ENCODE measurements at places on chromosomes 3 and 15.

DNA sequence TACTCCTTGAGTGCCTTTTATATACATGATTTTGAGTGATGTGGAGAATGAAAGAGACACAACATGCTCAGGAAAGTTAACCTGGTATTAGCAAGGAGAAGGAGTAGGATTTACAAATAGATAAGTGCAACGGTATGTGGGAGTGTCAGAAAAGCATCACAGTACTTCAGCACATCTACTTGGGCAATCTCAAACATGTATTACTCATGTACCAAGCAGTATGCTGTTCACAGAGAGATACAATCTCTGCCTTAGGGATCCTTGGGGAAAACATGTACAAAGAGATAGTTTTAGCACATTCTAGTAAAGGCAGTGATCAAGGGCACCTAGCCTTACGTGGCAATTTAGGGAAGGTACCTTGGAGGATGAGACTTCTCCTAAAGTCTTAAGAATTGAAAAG lies 146.5 kb downstream of the FILIP1L start:
- no peak for DNase-seq

GRCh38 chr3:158631981-158632380 lies 12.3 kb upstream of the GFM1 start:
- DNase-seq: no peak

DNA sequence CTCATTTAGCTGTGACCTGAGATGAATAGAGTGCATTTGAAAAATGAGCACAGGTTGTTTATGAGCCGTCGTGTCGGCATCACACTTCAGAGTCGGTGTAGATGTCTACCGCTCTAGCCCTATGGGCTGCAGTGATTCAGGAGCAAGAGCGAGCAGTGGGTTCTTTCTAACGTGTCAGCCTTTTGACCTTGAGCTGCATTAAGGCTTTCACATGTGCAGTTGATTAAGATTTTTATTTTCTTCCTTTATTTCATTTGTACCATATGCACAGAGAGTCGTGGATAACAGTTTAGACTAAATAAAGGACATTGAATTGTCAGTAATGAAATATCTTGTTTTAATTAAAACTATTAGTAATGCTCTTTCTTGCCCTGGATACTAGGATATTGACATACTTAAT lies 368.2 kb downstream of the PTPRG start:
- DNase-seq: no peak

- no peak for DNase-seq
Observed at GRCh38 chr3:54424292-54424691, 301.9 kb downstream of the CACNA2D3 start.

DNA sequence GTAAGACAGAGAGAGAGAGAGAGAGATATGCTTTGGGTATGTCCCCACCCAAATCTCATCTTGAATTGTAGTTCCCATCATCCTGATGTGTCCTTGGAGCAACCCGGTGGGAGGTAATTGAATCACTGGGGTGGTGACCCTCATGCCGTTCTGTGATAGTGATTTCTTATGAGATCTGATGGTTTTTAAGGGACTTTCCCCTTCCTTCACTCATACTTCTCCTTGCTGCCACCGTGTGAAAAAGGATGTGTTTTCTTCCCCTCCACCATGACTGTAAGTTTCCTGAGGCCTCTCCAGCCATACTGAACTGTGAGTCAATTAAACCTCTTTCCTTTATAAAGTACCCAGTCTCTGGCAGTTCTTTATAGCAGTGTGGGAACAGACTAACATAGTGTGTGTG lies 60.3 kb downstream of the EOMES start:
- DNase-seq: no peak

- no peak for DNase-seq
Observed at GRCh38 chr3:189758186-189758585, 127.0 kb downstream of the TP63 start.

GRCh38 chr3:61997101-61997500 lies 376.2 kb downstream of the FEZF2 start:
- DNase-seq: no peak

- no peak for DNase-seq
Observed at GRCh38 chr3:156360963-156361362, 194.0 kb downstream of the SSR3 start.

- no peak for DNase-seq
Observed at GRCh38 chr15:98855067-98855814, 152.4 kb downstream of the PGPEP1L start.

GRCh38 chr3:156036258-156037053 lies 83.9 kb upstream of the KCNAB1 start:
- DNase-seq: no peak

All from activated naive CD4-positive, alpha-beta T cell (primary cell).